CD4-positive, alpha-beta T cell treated with Interleukin-15 for 4 hours (primary cell): ENCODE measurements at places on chromosomes 4 and X.

- no peak for DNase-seq
Observed at GRCh38 chrX:39862963-39863362, 234.8 kb downstream of the BCOR start.

DNA sequence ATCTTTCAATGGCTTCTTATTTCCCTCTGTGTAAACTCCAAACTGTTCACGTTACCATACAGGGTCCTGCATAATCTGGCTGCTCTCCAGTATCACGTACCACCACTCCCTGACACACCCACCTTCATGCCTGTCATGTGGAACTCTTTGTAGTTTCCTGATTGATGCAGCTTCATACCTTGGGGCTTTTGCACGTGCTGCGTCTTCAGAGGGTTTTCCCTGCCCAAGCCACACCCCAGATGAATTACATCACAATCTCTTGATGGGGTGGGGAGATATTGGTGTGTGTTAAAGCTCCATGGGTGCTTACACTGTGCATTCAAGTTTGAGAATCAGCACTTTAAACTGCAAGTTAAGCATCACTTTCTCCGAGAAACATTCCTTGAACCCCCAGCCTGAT, 101.9 kb downstream of the CT47B1 start:
- no peak for DNase-seq

DNA sequence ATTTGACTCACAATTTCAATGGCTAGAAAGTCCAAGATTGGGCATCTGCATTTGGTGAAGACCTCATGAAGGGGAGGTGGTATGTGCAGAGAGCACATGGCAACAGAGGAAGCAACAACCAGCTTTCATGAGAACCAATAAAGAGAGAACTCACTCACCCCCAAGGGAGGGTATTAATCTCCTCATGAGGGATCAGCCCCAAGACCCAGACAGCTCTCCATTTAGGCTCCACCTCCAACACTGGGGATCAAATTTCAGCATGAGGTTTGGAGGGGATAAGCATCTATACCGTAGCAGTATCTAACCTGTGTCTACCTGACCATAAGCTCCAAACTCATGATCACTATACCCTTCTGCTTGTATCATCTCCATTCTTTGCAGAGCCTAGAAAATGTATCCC, 9.3 kb upstream of the TBC1D19 start:
- DNase-seq, result no peak

DNA sequence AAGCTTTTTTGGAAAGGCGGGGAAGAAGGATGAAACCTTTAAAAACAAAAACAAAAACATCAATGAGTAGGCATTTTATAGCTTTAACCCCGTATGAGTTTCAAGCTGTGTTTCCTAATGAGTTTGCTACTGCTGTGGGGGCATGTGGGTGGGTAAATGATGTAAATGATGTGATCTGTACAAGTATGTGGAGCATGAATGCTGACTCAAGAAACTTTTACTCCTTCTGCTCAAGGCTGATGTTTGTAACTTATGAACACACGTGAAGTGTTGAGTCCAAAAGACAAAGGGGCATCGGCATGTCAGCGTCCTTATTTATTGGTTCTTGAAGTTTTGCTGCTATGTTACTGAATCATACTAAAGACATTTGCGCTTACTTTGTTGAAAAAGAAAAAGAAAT, 76.9 kb downstream of the CLCN4 start:
- DNase-seq, result no peak

DNA sequence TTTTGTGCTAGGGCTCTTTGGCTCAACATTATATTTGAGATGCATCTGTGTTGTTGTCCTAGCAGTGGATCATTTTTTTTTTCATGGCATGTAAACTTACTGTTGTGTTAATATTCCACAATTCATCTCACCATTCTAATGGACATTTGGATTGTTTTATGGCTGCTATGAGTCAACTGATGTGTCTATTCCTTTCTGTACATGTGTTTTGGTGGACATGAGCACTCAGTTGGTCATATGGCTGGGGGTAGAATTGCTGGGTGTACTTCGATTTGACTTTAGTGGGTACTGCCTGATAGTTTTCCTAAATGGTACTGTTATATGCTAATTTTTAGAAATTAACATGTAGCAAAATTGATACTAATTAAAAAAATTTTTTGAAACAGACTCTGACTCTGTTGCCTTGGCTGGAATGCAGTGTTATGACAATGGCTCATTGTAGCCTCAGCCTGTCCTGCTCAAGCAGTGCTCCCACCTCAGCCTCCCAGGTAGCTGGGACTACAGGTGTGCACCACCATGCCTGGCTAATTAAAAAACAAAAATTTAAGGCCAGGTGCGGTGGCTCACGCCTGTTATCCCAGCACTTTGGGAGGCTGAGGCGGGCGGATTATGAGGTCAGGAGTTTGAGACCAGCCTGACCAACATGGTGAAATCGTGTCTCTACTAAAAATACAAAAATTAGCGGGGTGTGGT, 9.0 kb downstream of the FAM193A start:
- DNase-seq, result no peak

DNA sequence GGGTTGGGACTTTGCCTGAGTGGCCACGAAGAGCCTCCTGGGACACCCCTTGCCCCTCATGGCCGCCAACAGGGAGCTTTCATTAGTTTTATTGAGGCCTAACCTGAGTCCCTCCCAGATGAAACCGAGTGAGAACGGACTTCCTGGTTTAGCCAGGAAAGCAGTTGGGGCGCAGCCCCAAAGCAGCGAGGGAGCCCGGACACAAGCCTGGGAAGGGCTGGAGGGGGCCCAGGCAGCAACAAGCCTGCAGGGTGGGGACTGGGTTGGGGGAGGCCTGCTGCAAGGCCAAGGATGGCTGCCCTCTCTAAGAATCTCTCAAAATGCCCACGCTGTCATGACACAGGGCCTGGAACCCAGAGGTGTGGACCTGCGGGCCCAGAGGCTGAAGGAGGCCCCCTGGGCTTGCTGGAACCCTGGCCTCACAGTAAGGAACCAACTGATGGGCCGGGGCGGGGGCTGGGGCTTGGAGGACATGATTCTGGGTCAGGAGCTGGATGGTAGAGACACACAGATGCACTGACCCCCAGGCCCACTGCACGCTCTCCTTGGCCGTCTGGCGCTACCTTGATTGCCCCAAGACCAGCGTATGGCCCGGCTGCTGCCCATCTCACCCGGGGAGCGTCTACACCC, 5.8 kb downstream of the HMX1 start:
- DNase-seq, result no peak

GRCh38 chrX:33126469-33126868, 84.9 kb downstream of the DMD start:
- DNase-seq, result no peak

DNA sequence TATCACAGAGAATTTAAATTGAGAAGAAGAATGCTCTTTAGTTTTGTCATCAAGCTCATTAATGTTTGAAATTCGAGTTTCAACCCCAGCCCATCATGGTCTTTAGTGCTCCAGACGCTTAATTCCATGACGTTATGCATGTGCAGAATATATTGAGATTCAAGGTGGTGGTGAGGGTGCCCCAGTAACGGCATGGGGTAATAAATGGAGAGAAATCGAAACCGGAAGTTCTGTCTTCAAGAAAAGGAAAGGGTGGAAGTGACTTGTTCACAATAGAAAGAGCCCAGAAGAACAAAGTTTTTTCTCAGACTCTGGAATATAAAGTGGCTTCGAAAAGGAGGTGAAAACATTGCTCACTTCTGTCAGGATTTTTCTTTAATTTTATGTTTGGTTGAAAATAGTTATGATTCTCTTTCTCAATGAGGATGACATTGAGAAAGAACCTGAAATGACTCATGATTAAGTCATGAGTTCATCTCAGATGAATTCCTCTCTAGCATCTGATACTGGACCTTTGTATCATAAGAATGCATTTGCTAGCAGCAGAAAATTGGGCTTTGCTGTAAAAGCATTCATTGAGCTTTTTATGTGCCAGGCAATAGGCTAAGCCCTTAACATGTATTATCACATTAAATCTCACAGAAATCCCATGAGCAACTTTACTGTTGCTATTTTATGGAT, 779 bp upstream of the DDX60L start:
- peak; percentile 62 for DNase-seq

- DNase-seq, result no peak
Observed at GRCh38 chr4:55865228-55865806, 11.9 kb downstream of the EXOC1 start.

DNA sequence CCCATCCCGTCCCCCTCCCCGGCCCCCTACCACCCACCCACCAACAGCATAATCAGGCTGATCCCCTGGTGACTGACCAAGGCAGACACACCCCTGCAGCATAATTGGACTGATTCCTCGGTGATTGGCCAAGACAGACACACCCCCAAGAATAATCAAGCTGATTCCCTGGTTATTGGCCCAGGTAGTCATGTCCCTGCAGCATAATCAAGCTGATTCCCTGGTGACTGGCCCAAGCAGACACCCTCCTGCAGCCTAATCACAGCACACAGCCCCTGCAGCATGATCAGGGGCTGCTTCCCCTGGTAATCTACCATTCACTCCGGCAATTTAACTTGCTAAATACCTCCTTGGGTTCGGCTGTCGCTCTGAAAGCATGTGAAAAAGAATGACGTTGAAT, 47.5 kb upstream of the STS start:
- DNase-seq, result no peak

DNA sequence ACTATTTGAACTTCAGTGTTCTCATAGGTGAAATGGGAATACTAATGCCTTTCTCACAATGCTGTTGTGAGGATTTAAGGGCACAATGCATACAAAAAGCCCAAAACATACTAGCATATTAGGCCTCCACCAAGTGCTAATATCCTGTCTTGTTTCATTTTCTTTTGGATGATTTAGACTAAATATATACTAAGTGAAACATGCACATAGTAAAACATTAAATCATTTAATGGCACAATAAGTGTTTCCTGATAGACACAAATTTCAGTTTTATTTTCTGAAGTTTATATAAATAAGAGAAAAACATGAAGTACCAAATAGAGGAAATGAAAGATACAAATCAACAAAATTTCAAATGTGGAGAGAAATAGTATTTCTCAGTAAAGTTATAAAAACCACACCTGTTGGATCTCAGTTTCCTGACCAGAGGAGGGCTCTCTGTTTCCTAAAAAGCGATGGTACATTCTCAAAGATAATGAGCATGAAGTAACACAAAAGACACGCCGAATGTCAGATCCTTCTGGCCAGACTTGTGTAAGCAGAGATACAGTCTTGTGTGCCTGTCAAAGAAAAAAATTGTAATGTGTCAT, 25.1 kb downstream of the DDX60 start:
- no peak for DNase-seq

DNA sequence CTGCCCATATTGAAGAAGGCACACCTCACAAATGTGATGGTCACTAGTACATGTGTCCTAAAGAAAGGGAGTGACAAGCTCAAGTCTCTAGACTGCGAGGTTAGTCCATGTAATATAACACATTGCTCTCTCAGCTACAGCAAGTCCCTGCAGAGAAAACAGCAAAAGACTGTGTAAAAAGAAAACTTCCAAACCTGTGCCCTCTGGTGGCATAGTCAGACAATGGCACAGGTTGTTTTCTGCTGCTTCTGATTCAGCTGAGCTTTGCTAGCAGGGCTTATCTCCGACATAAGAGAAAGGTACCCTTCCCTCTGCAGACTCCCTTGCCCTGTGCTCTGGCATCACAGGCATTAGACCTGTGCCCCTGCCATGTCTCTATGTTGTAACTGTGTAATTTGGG, 1.4 kb upstream of the SERPINA7 start:
- no peak for DNase-seq

- no peak for DNase-seq
Observed at GRCh38 chr4:47827343-47828047, 10.4 kb downstream of the CORIN start.

GRCh38 chr4:26144526-26145155, 176.2 kb upstream of the RBPJ start:
- no peak for DNase-seq

GRCh38 chr4:180788729-180789128, 1454.5 kb upstream of the TENM3 start:
- DNase-seq, result no peak

GRCh38 chr4:95087657-95088455, 330.1 kb downstream of the BMPR1B start:
- no peak for DNase-seq

DNA sequence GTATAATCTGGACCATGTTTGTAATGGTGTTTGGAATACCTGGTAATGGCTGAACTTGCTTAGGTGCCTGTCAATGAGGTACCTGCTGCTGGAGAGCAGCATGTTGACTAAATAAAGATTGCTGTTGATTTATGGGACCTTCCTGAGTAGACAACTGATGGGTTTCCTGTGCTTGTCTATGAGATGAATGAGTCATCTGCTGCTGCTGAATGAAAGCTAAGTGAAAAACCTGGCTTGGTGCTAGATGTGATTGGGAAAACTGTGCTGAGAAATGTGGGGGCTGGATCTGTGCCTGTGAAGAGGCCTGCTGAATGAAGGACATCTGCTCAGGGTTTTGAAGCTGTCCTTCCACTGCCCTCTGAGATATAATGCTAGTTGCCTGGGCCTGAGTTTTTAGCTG, 69.6 kb downstream of the WNK3 start:
- no peak for DNase-seq

DNA sequence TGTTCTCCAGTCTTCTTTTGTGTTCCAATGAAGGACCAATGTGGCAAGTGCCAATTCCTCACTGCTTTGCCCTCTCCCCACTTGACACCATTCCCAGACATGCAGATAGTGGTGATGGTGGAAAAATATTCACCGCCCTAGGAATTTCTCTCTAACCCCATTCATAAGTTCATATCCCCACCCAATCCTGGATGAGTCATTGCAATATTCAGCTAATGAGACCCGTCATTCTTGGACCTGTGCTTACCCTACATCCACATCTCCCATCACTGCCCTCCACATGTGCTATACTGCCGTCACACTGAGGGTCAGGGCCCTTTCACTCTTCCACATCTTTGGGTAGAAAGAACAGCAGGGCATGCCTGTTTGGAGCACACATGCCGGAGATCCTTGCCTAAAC, 199.2 kb downstream of the KCNIP4 start:
- no peak for DNase-seq

- DNase-seq, result no peak
Observed at GRCh38 chr4:118770741-118771187, 65.2 kb downstream of the SEC24D start.

DNA sequence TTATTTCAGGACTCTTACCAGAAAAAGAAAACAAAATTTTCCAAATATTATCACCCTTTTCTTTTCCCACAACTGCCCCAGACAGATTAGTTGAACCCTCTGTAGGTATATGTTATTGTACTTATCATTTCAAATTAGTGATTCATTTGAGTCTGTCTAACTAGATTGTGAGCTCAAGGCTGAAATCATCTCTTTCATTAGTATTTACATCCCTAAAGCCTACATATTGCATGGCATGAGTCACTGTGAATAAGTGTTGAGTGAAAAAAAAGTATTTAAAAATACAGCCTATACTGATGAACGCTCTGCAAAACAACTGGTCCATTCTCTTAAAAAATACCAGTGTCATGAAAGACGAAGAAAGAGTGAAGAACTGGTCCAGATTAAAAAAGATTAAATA, 3.9 kb downstream of the PAGE3 start:
- no peak for DNase-seq
